ENCODE measurements at places on chromosomes 1 and 21. TPM values are rescaled to one million over a fixed set of nuclear protein-coding genes. Genes with fewer than 3 reads are reported as not detected.

The C1QB gene
- total RNA-seq, result not detected

The S100A7 gene
- total RNA-seq, result not detected

The RPTN gene
- not detected for total RNA-seq

The VHLL gene
- not detected for total RNA-seq

The CNKSR1 gene
- 0.30 TPM for total RNA-seq
